ENCODE measurements at places on chromosomes 11 and 22. TPM values are rescaled to one million over a fixed set of nuclear protein-coding genes. Genes with fewer than 3 reads are reported as not detected.

LINC01488 gene
- total RNA-seq, result 3.6 TPM

SLC37A2 gene
- 184 TPM for total RNA-seq

CARD18 gene
- not detected for total RNA-seq

DNA sequence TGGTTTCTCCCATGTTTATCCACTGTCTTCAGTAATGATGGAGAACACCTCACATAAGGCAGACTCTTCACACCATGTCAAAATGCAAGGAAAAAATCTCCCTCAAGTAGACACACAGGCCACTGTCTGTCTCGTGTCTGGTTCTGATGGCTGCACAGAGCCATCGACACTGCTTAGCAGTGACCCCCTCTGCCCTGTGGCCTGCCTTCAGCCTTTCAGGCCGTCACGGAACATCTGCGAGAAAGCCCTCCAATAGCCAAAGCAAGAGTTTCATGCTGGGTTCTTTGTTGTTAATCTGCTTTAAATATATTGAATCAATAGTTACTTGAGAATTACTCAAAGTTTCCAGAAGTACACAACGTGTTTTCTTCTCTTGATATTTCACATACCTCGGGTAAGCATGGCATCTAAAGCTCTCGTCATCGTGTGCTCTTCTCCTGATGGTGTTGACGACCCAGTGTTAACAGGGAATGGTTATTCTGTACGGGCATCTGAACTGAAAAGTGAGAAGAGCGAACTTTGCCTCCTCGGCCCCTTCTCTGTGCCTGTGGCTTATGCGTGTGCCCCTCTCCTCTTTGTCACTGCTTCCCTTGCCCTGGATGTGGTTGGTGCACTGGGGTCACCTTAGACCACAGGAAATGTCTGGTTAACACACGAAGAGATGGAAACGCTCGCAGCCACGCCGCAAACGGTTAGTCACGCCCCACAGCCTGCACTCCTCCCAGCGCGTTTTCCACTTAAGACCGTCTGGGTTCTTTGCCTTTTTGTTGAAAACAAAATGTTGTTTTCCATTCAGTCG lies 33.4 kb upstream of the CTTN start:
- DNase-seq, result no peak

- no peak for DNase-seq
Measured at GRCh38 chr11:109898592-109898991, 194.6 kb upstream of the ZC3H12C start.

DNA sequence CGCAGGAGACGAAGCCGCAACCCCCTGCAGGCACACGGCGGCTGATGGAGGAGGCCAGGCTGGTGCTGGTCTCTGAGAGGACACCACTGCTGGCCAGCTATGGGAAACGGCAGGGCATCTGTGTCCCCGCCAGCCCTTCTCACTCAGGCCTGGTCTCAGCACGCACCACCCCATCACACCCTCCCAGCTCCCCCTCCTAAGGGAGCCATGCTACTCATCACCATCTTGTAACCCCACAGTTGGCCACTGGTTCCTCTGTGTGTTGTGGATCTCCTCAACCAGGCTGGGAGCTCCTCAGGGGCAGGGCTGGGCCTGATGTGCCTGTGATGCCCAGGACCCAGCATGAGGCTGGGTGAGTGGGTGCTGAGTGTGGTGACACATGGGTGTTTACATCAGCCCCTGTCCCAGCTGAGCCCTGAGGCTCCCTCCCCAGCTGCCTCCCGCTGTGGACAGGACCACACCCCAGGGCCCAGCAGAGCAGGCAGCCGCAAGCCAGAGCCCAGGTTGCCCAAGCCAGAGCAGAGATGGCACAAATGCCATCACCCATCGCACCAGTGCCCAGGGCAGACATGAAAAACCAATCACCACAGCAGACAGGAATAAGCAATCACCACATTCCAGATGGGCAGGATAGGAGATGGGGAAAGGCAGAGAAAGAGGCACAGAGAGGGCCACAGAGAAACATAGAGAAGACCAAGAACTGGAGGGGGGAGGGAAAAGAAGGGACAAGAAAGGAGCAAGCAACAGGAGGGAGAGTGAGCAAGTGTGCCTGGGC lies 8.2 kb downstream of the ARVCF start:
- no peak for DNase-seq

DNA sequence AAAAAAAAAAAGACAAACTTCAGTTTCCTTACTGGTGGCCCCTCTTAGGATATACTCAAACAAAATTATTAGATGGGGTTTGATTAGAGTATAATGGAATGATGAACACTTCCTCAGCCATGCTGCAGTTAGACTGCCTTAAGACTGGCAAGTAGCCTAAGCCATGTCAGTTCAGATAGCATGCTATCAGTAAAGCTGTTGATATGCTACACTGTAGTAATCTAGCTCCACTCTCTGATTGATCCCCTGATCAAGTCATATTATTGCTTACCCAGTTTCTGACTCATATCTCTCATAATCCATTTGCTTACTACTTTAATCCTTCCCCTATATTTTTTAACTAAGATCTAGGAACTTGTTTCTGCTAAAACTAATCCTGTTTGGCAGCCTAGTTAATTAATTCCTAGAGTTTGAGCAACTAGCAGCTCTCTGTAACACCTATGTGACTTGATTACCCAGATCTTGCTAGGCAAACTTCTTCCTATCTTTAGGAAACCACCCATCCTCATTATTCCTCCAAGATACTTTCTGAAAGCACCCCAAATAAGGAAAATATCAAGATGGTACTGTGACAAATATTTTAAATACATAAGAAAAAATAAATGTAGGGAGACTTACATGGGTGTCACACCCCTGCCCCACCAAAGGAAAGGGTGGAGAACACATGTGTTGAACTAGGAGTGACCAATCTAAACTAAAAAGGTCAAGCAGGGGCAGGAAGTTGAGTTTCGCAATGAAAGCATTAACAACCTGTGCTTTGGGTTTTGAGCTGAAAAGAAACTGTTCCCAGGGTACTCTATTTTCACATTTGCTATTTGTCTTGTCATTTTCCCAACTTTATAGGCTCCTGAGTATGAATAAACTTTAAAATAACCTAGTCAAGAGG lies 43.2 kb downstream of the PIK3C2A start:
- DNase-seq, result no peak

- DNase-seq, result no peak
Measured at GRCh38 chr11:64183890-64184289, 2.1 kb upstream of the STIP1 start.

- DNase-seq, result no peak
Measured at GRCh38 chr11:7638710-7639642, 34.3 kb downstream of the CYB5R2 start.

GRCh38 chr11:9014826-9015225 lies 11.0 kb upstream of the NRIP3 start:
- DNase-seq, result no peak
